ENCODE measurements at places on chromosomes 16 and 17. TPM values are rescaled to one million over a fixed set of nuclear protein-coding genes. Genes with fewer than 3 reads are reported as not detected.

The POLR3E gene
- 26.1 TPM for total RNA-seq

The SYCE1L gene
- 0.65 TPM for total RNA-seq

The ZG16B gene
- total RNA-seq: not detected

DNA sequence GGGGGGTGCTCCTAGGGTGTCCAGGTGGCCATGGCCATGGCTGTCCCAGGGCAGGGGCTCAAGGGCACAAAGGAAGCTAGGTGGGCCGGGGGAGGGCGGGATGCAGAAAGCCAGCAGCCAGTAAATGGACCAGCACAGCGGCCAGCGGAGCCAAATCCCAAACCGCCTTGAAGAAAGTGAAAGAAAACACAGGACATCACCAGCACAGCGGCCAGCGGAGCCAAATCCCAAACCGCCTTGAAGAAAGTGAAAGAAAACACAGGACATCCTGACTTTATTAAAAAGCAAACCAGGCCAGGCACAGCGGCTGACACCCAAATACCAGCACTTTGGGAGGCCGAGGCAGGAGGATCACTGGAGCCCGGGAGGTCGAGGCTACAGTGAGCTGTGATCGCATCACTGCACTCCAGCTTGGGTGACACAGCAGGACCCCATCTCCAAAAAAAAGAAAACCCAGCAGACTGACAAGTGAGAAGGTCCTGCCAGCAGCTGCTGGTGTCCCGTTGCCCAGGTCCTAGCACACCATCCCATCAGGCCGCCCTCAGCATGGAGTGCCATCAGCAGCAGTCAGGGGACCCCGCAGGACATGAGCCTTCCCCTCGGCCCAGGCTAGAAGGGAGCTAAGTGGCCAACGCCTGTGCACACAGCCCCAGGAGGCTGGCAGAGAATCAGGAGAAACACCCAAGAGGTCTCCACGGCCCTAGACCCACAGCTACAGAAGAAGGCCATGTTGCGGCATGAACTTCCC, 17.0 kb downstream of the SLC38A10 start:
- DNase-seq: no peak

- DNase-seq: no peak
Observed at GRCh38 chr17:59761385-59762048, 54.1 kb downstream of the VMP1 start.

GRCh38 chr16:88306411-88306810, 76.3 kb upstream of the ZNF469 start:
- DNase-seq: no peak

- DNase-seq: no peak
Observed at GRCh38 chr16:66948134-66948836, 12.8 kb upstream of the CES3 start.

DNA sequence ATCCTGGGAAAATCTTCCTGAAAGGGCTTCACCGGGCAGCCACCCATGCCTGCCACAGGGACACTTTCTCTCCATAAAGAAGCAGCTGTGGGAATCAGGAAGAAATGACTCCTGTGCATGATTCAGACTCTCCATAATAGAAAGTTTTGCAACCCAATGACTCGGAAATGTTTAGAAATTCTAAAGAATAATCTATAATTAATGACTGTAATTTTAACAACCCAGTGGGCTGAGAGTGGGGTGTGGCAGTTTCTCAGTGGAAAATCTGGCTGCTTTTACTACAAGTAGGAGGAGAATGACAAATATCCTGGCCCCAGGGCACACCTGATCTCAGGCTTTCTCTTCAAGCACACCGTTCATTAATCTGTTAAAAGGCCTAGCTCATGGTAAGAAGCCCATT, 25.7 kb downstream of the IRF8 start:
- DNase-seq: no peak

- DNase-seq: no peak
Observed at GRCh38 chr17:76511668-76512365, 10.6 kb upstream of the RHBDF2 start.

- no peak for DNase-seq
Observed at GRCh38 chr16:24819462-24820040, 26.2 kb upstream of the SLC5A11 start.

DNA sequence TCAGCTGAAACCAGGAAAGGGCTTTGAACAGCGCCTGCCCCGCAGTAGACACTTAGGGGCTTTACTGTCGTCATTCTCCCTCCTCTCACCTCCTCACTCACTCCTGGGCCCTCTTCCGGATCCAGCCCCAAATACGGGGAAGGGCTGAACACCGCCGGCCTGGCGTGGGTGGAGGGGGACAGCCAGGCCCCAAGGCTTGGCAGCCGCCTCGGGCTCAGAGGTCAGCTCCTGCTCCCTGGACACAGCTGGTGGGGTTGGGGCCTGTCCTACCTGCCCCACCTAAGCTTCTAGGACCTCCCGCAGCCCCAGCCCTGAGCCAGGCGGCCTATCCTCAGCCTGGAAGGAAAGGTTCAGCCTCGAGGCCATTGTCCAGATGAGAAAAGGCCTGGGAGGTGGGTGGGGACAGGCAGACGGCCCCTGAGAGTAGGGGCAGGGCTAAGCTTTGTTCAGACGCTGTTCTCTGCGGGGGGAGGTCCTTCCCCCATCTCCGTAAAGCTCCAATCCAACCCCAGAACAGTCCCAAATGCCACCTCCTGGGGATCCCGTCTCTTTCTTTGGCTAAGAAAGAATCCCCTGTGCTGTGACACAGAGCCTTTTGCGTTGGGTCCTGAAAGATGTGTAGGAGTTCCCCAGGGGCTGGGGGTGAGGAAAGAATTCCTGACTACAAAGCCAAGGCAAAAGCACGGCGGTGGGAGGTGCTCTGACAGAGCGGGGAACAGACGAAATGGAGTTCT, 881 bp upstream of the LLGL1 start:
- DNase-seq: no peak

DNA sequence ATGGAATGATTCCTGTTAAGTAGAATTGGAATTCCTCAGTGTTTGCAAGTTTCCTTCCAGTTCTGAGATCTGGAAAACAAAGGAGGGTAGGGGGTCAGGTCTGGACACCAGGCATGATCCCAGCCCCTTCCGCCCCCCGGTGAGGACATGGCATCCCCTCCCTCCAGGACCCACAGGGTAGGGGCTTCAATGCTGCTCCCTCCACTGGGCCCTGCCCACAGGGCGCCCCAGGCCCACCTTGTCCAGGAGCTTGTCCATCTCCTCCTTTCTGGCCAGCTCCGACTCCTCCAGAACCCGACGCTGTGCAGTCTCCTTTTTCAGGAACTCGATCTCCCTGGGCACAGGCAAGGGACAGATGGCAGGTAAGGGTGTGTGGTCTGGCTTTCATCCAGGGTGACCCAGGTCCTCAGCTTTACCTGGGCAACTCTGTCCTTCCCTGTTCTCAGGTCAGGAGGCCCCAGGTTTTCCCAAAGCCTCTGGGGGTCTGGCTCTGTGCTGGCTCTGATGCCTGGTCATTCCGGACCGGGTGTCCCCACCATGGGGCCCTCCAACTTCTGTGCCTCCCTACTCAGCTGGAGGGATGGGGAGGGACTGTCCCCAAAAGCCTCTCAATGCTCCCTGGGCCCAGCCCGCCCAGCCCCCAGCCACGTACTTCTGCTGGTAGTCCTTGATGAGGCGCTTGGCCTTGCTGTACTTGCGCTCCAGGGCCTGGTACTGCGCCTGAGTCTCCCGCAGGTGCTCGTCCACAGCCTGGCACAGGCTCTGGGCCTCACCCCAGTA, 5.5 kb upstream of the SAMD14 start:
- no peak for DNase-seq

DNA sequence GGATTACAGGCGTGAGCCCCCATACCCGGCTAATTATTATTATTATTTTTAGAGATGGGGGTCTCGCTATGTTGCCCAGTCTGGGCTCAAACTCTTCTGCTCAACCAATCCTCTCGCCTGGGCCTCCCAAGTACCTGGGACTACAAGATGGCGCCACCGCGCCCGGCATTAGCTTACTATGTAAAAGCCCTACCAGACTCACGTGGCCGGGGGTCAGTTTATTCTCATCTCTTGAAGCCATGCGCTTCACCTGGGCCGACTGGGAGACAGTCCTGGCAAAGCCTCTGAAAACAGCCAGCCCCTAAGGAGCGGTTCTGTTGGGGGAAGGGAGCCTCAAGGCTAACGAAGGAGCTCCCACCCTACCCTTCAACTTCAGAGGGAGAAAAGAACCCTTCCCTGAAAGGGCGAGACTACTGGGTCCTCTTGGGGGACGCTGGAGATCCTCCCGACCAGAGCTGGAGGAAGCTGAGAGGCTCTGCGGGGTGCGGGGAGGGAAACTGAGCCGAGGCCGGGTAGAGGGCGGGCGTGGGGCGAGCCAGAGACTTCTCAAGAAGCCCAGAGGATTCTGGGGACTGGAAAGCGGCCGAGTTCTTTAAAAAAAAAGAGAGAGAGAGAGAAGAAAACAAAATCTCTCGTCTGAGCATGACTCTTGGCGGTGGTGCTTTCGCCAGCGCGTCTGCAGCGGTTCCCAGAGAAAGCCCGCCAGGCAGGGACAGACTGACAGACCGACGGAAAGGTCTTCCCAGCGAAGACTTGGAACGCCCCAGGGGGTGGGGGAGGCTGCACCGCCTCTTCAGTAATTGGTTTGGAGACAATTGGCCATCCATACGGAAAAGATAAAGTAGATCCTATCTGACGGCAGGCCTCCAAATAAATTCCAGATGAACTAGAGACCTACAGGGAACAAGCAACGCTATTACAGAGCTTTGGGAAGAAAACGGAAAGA, 5.6 kb upstream of the TUBG2 start:
- no peak for DNase-seq
